Trophoblast cell (in vitro differentiated cells and primary cell): ENCODE measurements at places on chromosomes 6 and 20.

GRCh38 chr6:80501636-80502035 is 395.2 kb downstream of the BCKDHB start:
- no peak for DNase-seq

- DNase-seq: no peak
Observed at GRCh38 chr6:134909701-134910592, 40.0 kb downstream of the ALDH8A1 start.

DNA sequence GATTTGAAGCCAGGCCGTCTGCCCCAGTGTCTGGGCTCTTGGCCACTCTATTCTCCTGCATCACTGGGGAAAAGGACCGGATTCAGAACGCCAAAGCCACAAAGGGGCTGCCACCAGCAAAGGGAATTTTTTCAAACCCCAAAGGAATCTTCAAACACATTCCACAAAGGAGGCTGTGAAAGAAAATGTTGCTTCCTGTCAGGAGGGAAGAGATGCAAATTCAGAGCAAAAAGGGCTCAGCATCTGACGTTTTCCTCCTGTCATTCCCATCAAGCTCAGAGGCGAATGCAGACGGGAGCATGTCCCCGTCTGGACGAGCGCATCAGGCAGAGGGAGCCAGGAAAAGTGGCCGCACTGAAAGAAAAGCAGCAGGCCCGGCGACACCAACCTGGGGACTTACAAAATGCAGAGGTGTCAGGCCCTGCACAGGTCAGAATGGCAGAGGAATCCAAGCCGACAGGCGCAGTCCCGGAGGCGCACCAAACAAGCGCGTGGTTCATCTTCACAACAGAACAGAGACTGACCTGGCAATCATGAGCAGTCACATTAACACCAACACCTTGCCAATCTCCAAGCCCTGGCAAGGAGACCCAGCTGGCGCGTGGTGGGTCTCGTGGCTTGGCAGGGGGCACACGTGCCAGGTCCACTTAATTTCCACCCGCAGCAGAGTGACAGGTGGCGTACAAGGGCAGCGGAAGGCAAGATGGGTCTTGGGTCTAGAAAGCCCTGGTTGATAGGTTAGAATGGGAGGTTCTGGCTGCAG is 62.8 kb downstream of the GRM4 start:
- no peak for DNase-seq

GRCh38 chr6:144849920-144850319 is 564.8 kb downstream of the UTRN start:
- DNase-seq: no peak

GRCh38 chr6:135506270-135506997 is 8.9 kb upstream of the AHI1 start:
- no peak for DNase-seq

- no peak for DNase-seq
Observed at GRCh38 chr20:3785240-3786125, 1.1 kb downstream of the CENPB start.

DNA sequence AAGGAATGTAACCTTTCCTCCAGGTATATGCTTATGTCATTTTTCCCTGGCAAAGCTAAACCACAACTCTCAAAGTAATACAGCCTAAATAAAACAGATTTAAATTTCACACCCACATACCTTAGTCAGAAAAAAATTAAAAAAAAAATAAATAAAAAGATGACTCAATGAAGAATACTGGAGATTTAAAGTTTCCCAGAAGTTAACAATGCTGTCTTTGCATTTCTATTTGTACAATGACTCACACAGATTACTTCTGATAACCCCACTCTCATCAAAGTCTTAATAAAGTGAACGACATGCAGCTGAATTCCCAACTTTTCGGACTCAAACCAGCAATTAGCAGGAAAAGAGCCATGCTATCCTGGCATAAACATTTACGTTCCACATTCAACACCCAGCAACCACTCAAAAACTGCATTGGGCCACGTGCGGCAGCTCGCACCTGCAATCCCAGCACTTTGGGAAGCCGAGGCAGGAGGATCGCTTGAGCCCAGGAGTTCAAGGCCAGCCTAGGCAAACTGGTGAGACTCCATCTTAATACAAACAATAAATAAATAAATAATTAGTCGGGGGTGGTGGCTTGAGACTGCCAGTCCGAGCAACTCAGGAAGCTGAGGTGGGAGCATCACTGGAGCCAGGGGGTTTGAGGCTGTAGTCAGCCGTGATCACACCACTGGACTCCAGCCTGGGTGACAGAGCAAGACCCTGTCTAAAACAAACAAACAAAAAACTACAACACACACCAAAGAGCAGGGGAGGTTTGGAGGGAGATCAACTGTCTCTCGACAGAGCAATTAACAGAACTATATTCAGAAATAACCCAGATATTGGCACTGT is 130.5 kb downstream of the WDR27 start:
- no peak for DNase-seq

GRCh38 chr6:146855889-146856288 is 257.1 kb downstream of the ADGB start:
- DNase-seq: no peak

DNA sequence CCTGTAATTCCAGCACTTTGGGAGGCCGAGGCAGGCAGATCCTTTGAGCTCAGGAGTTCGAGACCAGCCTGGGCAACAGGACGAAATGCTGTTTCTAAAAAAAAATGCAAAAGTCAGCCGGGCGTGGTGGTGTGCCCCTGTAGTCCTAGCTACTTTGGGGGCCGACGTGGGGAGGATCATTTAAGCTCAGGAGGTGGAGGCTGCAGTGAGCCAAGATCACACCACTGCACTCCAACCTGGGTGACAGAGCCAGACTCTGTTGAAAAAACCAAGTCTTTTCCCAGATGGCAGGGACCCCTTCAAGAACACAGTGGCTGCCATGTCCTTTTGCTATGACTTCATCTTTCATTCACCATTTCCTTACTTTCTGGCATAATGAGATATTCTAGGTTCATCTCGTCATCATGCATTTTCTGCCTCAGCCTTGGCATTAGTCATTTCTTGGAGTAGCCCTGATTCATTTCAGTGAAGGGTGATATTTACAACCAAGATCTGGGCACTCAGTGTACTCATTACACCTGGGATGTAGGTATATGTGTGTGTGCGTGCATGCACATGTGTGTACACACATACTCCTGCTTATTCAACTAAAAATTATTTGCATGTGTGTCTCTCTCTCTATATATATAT is 61.4 kb upstream of the TOX2 start:
- no peak for DNase-seq

GRCh38 chr6:41877051-41877680 is 18.0 kb downstream of the USP49 start:
- no peak for DNase-seq
